ENCODE measurements at places on chromosomes 12 and 14.

DNA sequence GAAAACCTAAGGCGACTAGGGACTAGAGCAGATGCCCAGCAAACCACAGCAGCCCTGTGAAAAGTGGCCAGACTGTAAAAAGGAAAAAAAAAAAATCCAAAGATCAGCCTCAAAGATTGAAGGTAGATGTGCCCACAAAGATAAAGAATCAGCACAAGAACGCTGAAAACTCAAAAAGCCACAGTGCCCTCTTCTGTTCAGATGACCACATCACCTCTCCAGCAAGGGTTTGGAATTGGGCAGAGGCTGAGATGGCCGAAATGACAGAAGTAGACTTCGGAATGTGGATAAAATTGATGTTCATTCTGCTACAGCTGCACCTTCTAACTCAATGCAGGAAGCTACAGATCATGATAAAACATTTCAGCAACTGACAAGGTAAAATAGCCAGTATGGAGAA, 154.4 kb downstream of the GPHN start:
- no peak for DNase-seq

DNA sequence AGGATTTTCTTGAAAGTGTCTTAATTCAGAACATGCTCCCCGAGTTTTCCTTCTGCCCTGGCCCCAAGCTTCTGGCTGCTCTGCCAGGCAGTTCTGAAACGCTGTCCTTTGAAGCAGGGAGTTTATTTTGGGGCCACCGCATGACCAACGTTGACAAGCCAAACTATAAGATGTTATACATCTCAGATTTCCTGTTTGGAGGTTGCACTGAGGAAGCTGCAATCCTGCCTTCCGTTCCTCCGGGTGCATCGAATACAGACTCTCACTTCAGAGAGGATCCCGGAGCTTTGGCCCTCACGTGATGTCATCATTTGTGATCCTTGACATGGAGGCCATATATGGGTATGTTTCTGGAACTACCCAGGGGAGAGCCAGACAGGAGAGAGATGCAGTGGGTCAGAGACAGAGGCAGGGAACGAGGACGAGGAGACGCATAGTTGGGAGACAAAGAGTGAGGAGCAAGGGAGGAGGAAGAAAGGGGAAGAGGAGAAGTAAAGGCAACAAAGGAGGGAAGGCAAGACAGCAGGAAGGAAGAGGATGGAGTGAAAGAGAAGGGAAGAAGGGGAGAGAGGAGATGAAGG, at the start of gene ASB2:
ASB2 (minus strand) TSS at position 94 of the 581 bp plus-strand sequence. CDS start 12,031 bp downstream, outside the sequence.
- no peak for DNase-seq

- no peak for DNase-seq
These were observed 40.3 kb downstream of the TRAFD1 start for GRCh38 chr12:112165624-112166023.

DNA sequence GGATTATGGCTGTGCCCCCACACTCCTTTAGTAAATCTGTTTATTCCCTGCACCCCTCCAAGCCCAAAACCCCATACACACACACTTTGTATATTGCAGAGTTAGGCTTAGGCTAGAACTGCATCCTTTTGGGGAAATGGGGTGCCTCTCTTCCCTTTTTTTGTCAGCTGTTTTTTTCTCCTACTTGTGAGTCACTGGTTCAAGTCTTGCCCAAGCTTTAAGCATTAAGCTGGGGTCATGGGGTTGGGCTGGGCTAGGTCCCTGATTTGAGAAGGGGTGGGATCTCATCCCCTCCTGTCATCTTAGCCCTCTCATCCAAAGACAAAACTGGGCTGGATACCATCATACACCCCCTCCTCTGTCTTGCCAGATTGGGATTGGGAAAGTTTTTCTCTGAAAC, 1.6 kb downstream of the LRP1 start:
- no peak for DNase-seq

Data from activated T-cell treated with anti-CD3 and anti-CD28 coated beads for 24 hours (primary cell).